ENCODE measurements at places on chromosomes 16 and 17.

DNA sequence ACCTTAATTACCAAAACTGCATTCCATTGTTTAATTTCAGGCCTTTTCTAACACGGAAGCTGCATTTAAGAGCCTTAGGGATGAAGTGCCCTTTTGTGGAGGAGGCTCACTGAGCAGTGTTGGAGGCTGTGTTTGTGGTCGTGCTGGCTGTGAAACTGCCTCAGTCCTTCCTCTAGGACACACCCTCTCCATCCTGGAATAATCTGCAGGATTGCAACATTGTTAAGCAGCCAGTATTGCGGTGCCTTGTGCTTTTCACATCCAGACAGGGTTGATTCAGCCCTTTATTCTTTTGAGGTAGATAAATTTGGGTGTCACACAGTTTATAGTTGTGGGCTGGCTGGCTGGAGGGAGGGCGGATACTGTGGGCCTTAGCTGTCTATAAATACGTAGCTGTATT, 141.6 kb downstream of the CDRT15L2 start:
- DNase-seq: no peak

DNA sequence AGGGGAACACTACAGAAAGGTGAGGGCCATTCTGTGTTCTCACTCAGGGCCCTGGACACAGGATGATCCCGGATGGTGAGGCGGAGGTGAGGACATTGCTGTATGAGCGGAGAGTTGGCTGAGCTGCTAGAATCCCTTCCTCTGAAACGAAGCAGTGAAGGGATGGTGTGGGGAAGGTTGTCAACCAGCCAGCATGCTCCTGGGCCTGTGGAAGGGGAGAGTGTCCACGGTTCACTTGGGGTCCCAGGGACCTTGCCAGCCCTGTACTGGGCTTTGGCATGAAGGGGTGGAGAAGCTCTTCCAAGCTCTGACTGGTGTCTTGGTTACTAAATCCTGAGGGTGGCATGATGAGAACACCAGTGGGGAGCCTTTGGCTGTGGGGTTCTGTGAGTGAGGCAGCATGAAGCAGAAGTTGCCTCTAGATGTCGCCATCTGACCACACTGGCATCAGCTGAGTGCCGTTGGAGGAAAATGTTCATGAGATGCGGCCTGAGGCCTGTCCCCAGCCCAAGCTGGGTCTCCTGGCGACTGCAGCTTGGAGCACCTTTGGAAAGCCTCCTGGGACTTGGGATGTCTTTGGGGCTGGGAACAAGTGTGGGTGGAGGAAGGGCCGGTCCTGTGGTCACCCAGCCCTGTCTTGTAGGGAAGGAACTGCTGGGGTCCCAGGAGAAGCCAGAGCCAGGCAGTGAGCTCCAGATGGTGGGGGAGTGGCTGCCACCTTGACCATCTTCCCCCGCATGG, 14.8 kb downstream of the PDP2 start:
- DNase-seq: peak; percentile 38

DNA sequence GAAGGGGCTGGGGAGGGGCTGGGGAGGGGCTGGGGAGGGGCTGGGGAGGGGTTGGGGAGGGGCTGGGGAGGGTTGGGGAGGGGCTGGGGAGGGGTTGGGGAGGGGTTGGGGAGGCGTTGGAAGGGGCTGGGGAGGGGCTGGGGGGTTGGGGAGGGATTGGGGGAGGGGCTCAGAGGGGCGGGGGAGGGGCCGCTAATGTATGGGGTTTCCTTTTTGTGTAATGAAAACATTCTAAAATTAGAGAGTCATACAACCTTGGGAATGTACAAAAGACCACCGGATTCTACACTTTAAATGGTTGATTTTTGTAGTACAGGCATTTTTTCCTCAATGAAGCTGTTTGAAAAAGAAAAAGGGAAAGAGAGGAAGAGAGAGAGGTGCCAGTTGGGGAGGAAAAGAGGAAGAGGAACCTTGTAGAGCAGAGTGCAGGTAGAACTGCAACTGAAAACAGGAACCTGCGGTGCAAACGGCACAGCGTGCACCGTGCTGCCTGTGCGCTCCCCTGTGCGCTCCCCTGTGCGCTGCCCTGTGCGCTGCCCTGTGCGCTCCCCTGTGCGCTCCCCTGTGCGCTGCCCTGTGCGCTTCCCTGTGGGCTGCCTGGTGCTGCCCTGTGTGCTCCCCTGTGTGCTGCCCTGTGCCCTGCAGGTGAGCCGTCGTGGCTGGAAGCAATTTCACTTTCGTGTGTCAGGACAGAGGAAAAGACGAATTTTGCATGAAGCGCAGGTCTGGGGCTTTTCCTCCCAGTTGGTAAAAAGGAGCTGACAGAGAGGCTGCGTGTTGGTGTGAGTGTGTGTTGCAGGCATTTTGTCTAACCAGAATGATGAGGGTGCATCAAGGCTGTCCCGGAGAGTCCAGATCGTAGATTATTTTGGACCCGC, 40.8 kb downstream of the METRNL start:
- no peak for DNase-seq

- peak; percentile 84 for DNase-seq
Observed at GRCh38 chr17:81422776-81423697, 27.8 kb downstream of the BAHCC1 start.

DNA sequence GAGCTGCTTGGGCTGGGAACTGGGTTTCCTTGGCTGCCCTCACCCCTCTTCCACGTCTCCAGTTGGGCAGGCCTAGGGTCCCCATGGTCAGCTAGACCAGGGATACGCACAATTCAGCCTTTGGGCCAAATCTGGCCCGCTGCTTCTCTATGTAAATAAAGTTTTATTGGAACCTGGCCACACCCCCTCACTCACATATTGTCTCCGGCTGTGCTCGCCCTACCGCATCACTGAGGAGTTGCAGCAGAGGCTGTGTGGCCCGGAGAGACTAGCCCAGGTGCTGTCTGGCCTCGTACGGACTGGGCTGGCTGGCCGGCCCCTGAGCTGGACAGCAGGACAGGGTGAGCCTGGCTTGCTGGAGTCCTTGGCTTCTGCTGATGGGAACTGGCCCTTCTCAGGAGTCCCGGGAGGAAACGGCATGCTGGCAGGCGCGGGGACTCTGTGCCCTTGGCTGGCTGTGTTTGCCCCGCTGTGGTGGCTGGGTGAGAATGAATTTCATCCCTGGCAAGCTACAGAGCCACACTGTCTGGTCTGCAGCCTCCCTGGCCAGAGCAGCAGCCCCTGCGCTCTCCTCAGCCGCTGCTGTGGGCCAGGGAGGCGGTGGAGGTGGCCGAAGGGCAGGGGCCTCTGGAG, 82.0 kb downstream of the ENGASE start:
- no peak for DNase-seq

- DNase-seq: no peak
Observed at GRCh38 chr17:60086818-60087591, 8.3 kb upstream of the HEATR6 start.

GRCh38 chr17:8188263-8188839, 1.6 kb downstream of the BORCS6 start:
- DNase-seq: no peak
